PC-3 (cell line): ENCODE measurements at places on chromosomes 3 and 15. TPM values are rescaled to one million over a fixed set of nuclear protein-coding genes. Genes with fewer than 3 reads are reported as not detected.

GRCh38 chr3:188244395-188244861 is 90.5 kb downstream of the LPP start:
- peaks cover 34% of the 10 kb centered on the region for H3K4me1 ChIP-seq
- peak overlapping the region; percentile 85 for H3K27ac ChIP-seq
- peak; percentile 92 for DNase-seq
- H3K36me3 ChIP-seq, result no peaks in the 10 kb centered on the region

DNA sequence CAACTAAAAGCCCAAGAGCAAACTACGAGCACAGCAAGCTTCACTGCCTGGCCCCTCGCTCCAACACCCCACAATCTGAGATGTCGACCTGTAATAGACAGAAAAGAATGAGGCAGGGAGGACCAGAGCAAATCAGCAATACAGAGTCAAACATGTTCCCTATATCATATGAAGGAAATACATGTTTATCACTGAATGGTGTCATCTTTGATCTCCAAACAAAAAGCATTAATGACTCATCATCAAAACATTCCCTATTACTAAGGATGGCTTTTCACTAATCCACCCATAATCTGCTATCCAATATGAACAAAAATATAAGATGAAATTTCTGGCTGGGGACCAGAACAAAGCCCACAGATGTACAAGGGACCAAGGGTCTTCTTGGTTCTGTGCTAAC is 34.7 kb downstream of the MYO5A start:
- peak; percentile 39 for DNase-seq
- H3K27me3 ChIP-seq, result no peaks in the 10 kb centered on the region
- peaks cover 27% of the 10 kb centered on the region for H3K4me1 ChIP-seq
- H3K36me3 ChIP-seq, result no peaks in the 10 kb centered on the region

DNA sequence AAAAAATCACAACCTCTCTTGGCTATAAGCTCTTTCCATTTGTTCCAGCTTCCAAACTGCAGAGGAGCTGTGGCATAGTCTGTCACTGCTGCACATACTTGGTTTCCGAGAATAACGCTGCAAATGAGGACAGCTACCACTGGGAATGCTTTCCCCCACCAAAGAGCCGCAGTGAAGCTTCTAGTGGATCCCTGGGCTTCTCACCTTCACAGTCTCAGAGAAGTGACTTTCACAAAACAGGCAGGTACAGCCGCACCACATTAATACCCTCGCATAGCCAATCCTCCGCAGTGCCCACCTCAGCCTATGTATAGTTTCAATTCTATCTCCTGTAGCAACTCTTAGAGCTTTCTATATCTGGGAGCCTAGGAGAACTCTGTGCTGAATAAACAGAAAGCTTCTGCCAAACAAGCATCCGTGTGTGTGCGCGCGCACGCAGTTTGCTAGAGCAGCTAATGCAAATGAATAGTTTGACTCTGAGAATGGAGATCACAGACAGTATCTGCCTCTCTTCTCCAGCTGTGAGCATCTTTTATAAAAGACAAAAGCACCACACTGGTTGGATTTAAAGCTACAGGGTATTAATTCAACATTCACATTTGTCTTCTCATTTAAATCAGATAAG is 81.9 kb upstream of the PLXND1 start:
- no peak overlapping the region for H3K27ac ChIP-seq
- peaks cover 4% of the 10 kb centered on the region; the same call in 1 of the 2 replicates for H3K4me1 ChIP-seq
- no peak for DNase-seq

DNA sequence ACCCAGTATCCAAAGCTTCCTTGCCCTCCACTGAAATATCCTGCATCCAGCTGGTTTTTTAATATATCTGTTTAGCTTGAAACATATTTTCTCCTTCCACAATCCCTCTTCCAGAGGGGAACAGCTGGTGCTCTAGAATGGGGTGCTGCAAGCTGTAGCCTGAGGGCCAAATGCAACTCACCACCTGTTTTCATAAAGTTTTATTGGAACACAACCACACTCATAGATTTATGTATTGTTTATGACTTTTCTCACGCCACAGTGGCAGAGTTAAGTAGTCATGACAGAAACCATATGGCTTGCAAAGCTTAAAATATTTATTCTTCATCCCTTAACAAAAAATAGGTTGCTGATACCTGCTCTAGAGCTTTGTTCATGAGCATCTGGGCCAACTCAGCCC is 298.7 kb downstream of the CLSTN2 start:
- no peaks in the 10 kb centered on the region for H3K27me3 ChIP-seq
- no peak overlapping the region for H3K27ac ChIP-seq
- H3K4me1 ChIP-seq, result no peaks in the 10 kb centered on the region
- no peaks in the 10 kb centered on the region for H3K36me3 ChIP-seq
- DNase-seq, result no peak

GRCh38 chr3:127418560-127419147 is 130.8 kb upstream of the PRR20G start:
- H3K4me3 ChIP-seq, result no peak overlapping the region
- peaks cover 78% of the 10 kb centered on the region for H3K27me3 ChIP-seq
- no peak for DNase-seq
- no peaks in the 10 kb centered on the region for H3K4me1 ChIP-seq
- no peaks in the 10 kb centered on the region for H3K36me3 ChIP-seq
- no peak overlapping the region for H3K27ac ChIP-seq

- H3K27ac ChIP-seq, result no peak overlapping the region
- no peaks in the 10 kb centered on the region; the same call in 1 of the 2 replicates for H3K27me3 ChIP-seq
- no peak overlapping the region for H3K4me3 ChIP-seq
- no peaks in the 10 kb centered on the region for H3K4me1 ChIP-seq
Measured at GRCh38 chr3:20326541-20326940, 140.5 kb upstream of the SGO1 start.

LXN gene
- 332 and 471 TPM in 2 replicates for total RNA-seq

- H3K36me3 ChIP-seq, result peaks cover 6% of the 10 kb centered on the region; the same call in 1 of the 2 replicates
- no peaks in the 10 kb centered on the region for H3K27me3 ChIP-seq
- peaks cover 29% of the 10 kb centered on the region for H3K4me1 ChIP-seq
Measured at GRCh38 chr3:36681867-36682266, 82.5 kb downstream of the DCLK3 start.

DNA sequence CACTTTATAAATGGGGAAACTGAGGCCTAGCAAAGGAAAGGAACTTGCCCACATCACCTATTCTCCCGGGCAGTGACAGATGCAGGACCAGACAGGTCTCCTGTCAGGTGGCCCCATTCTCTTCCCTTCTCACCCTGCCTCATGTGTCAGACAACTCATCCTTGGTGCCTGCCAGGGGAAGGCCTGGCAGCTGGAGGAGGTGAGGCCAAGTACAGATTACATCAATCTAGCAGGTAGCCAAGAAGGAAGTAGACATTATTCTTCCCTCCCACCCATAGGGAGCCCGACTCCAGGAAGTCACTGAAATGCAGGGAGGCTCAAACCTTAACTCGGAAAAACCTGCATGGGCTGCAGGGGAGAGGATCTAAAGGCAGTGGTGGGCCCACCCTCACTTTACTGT is 39.6 kb downstream of the DAPK2 start:
- H3K27me3 ChIP-seq, result no peaks in the 10 kb centered on the region
- H3K36me3 ChIP-seq, result no peaks in the 10 kb centered on the region
- peaks cover 39% of the 10 kb centered on the region for H3K4me1 ChIP-seq
- H3K27ac ChIP-seq, result no peak overlapping the region
- DNase-seq, result no peak
